CD4-positive, alpha-beta T cell treated with Interferon alpha-2 for 1 hour (primary cell): ENCODE measurements at places on chromosomes 4 and X.

DNA sequence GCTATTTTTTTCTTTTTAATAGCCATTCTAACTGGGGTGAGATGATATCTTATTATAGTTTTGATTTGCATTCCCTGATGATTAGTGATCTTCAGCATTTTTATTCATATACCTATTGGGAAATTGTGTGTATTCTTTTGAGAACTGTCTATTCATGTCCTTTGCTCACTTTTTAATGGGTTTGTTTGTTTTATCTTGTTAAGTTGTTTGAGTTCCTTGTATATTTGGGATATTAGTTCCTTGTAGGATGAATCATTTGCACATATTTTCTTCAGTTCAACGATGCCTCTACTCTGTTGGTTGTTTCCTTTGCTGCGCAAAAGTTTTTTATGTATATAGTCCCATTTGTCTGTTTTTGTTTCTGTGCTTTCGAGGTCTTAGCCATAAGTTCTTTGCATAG is 43.1 kb upstream of the DRP2 start:
- no peak for DNase-seq

DNA sequence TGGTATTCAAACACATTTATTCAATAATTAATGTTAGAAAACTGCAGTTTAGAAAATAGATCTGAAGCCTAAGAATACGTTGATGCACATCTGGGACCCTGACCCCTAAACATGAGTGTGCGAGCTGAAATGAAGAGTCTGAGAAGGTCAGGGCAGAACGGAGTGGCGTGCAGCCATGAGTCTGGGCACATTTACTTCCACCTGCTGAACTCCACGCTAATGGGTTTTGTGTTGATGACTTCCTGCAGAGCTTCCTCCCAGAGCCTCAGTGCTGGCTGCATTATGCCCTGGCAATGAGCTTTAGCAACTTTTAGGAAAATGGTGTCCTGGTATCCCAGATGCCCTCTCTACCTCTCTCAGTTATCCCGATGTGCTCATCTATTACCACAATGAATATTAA is 53.1 kb downstream of the FAM114A1 start:
- DNase-seq = no peak

- peak; percentile 14 for DNase-seq
These were observed 87.8 kb upstream of the RPS6KA3 start for GRCh38 chrX:20354505-20354904.

GRCh38 chr4:41747230-41748055 is 1.1 kb downstream of the PHOX2B start:
- DNase-seq = no peak

DNA sequence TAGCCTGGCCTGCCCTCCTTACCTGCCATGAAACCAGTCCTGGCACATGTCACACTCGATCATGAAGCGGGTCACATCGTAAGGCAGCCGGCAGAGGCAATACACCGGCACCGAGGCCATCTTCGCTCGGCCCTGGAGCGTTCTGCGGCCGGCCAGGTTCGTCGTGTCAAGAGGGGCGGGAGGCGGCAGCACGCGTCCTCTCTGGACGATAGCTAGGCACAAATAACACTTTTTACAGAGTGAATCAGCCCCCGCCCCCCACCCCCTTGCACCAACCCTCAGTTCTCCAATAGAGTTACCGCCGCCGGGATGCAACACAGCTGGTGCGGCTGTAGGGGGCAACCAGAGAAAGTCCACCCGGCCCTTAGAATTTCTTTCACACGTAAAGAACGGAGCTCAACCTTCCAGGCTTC is 1.7 kb downstream of the PHF8 start:
- peak; percentile 41 for DNase-seq

GRCh38 chr4:124810827-124811226 is 98.3 kb upstream of the ANKRD50 start:
- no peak for DNase-seq

GRCh38 chrX:40373641-40374040 is 207.1 kb upstream of the ATP6AP2 start:
- no peak for DNase-seq

GRCh38 chrX:150037041-150037440 is 98.8 kb upstream of the EOLA2 start:
- no peak for DNase-seq

GRCh38 chr4:33696041-33696440 is 2548.3 kb downstream of the ARAP2 start:
- no peak for DNase-seq

DNA sequence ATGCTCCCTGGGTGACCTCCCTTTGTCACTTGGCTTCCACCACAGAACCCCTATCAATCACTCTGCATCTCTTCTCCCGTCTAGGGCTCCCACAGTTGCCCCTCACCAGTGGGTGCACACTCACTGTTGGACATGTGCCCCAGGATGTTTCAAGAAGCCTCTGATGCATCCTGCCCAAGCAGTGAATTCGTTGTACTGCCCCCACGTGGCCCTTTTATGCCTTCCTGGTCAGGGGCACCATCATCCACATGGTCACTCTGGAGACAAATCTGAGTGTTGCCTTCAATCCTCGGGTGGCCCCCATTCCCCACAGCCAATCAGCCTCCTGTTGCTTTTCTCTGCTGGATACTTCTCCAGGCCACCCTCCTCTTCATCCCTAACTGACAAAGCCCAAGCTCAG is 12.2 kb downstream of the ITIH6 start:
- no peak for DNase-seq

DNA sequence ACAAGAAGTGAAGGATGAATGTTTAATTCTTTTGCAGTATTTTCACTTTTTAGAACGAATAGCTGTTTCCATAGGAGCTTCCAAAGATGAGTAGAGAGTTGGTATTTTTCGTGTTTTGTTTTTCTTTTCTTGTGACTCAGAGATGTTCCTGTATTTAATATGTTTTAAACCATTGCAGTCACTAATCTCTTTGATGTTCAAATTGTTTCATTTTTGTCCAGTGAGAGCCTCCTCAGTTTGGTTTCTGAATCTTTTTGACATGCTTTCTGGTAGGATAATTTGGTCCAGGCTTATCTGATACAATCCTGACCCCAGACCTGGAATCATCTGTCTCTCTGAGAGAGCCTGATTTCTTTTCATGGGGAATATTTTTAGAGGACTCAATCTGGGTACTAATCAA is 41.6 kb downstream of the BEX3 start:
- DNase-seq = no peak

DNA sequence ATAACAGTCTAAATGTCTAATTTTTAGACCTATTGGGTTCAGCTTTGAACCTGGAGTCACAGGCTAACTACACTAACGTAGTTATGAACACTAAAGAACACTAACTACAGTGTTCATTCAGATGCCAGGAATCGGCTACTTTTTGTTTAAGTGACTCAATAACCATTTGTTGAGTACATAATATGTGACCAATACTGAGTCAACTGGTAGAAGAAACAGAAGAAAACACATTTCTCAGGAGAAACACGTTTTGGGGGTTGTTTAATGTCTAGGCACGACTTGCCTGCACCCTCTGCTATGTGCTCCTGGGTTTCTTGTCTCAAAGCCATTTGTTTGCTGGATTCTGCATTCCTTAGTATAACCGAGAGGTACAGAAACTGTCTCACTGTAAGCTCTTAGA is 18.6 kb upstream of the CLNK start:
- DNase-seq = no peak

GRCh38 chr4:173332963-173333657 is 1.0 kb downstream of the HMGB2 start:
- DNase-seq = no peak

DNA sequence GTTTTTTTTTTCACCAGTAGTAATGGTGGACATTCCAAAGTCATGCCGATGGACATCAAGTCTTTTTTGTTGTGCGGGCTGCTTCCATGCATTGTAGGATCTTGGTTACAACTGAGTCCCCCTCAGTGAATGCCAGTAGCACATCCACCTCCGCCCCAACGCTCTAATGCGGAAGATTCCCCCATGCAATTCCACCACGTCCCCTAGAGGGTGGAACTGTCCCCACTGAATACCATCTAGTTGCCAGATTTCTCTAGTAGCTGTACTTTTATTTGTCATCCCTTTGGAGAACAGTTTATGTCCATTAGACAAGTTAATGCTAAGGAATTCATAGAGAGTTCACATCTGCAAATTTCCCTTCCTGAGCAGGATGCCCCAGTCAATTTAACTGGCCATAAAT is 6.7 kb downstream of the SHISA3 start:
- no peak for DNase-seq

DNA sequence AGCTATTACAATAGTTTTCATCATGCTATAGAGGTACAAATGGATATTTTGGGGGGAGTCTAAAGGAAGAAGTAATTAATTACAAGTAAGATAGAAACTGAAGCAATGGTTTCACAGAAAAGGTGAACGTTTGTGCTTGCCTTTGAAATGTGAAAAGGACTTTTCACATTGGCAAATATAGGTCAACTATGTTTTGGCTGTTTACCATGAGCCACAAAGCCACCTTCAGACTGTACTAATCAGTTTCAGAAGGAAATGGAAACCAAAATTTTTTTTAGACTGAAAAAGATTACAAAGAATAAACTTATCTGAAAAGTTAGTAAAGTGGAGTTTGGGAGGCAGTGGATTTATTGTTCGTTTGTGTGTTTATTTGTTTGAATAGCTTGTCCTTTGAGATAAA is 32.1 kb downstream of the SYTL5 start:
- no peak for DNase-seq

- no peak for DNase-seq
These were observed 343.7 kb downstream of the GRIA2 start for GRCh38 chr4:157564218-157564617.

DNA sequence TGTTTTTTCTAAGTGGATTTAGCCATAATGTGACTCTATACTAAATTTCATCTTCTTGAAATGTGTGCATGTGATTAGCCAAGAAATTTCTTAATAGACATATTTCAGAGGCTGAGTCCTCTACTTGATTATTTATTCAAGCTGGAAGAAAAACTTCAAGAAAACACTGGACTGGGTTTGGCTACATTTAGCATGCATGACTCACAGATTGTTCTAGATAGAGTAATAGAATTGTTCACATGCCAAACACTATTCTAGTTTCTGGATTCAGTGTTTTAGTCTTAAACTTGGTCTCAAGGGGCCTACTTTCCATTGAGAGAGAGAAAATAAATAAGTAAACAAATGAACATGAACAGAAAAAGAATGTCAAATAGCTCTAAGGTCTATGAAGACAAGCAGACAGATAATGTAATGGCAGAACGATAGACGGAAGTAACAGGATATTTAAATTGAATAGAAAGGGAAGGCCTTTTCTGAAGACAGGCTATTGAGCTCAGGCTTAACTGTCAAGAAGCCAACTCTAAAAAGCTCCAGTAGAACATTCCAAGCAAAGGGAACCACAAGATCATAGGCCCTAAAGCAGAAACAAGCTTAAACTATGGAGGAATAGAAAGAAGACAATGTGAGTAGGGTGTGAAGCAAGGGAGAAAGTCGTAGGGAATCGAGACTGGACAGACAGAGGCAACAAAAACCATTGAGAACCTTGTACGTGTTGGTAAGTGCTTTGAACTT is 104.6 kb downstream of the TMEM144 start:
- no peak for DNase-seq

DNA sequence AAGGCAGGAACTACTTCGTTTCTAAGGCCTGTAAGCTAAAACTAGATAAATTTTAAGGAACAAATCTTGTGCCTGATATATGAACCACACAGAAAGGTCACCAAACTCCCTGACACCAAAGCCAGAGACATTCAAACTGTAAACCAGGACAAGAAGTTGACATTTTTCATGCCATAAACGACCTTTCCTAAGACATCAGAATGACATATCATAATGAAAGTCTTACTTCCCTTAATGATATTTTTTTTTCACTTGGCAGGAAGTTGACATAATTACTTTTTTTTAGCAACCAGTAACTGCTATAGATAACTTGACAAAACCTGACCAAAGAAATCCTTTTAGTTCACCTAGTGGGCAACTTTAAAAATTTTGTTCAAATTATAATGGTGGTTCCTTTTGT is 231.5 kb upstream of the AGTR2 start:
- DNase-seq = no peak

DNA sequence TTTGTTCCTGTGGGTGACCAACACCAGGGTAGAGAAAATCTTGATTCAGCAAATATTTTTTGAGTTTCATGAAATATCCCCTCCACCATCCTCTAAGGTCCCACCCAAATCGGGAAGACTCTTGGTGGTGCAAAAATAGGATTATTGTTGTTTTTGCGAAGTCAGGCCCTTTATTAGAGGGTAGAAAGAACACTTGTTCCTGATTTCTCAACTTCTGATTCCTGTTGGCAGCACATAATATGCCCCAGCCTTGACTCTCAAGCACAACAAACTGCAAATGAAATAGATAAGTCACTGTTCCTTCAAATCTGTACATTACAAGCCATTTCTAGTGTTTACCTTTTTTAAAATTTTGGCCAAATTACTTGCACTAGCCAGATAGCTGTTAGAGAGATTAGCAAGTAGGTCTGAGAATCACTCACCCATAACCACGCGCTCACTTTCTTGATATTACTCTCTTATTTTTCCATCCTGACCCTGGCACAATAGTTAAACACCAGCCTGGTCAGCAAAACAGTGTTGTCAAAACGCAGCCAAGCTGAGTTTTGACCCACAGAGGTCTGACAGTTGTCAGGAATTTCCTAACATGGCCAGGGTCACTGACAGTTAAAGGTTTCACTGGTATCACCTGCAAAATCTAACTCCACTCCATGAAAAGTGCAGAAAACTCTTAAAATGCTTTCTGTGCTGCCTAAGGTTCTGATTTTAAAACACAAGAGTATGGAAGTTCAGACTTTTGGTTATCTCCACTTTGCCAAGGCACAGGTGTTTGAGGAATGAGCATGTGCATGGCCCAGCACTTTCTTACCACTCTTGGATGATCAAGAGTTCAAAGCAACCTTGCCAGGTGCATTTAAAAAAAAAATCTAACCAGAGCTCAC is 69.8 kb downstream of the RBM47 start:
- DNase-seq = no peak

DNA sequence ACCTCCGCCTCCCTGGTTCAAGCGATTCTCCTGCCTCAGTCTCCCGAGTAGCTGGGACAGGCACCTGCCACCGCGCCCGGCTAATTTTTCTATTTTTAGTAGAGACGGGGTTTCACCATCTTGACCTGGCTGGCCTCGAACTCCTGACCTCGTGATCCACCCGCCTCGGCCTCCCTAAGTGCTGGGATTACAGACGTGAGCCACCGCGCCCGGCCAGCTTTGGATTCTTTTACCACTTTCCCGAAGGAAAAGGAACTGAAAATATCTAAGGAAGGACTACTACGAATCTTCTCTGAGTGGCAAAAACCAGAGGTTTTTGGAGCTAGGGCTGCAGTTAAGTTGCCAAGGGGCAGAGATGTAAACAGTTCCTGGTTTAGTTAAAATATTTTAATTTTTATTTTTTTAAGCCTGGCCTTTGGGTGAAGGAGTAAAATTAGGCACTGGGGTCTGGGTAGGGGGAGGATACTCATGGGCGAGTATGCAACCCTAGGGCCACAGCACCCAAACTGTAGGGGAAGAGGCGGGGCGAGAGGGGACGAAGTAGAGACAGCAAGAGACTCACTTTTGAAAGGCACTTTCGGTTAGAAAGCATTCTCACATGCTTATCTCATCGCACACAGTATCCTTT is 525 bp upstream of the CISD2 start:
- no peak for DNase-seq
